Fibroblast of skin of abdomen (primary cell): ENCODE measurements at places on chromosomes 13 and 19.
A peak's percentile ranks its signal among the peaks of the same experiment; 100 is the strongest.

- DNase-seq: no peak
Observed at GRCh38 chr19:19619181-19619848, 828 bp upstream of the PBX4 start.

DNA sequence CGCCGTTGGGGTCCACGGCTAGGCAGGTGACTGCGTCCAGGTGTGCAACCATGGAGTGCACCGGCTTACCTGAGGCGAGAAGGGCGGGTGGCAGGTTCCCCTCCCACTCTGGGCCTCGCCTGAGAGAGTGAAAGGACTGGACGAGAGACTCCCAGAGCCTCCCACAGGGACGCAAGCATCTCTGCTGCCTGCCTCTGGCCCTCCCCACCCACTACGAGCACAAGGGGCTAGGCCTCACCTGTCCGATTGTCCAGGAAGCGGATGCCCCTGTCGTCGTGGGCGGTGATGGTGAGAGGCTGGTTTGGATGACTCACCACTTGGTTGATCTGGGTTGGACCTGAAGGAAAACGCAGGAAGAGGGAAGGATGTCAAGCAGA, 5.1 kb upstream of the PRKD2 start:
- no peak for DNase-seq

GRCh38 chr19:34229721-34230120, 24.6 kb upstream of the GARRE1 start:
- no peak for DNase-seq

GRCh38 chr13:110490009-110490770, 71.3 kb downstream of the RAB20 start:
- DNase-seq: no peak

DNA sequence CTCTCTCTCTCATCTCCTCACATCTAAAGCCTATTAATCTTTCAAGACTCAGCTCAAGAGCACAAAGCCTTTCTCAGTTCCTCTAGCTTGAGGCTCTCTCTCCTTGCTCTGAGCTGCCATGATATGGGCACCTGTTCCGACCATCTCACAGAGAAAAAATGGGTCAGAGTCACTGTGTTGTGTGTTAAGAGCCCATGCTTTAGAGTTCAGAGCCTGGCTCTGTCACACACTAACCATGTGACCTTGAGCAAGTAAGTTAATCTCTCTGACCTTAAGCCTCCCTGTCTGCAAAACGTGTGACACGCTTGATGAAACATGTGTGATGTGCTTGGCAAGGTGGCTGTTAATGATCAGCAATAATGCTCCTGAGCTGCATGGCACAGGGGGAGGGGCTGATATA, 245.2 kb downstream of the DLEU7 start:
- DNase-seq: no peak

GRCh38 chr13:102569488-102569887, 27.3 kb upstream of the TPP2 start:
- peak; percentile 61 for DNase-seq
